Stimulated activated naive B cell treated with anti-CD40 and anti-IgM and Interleukin-4, amounts not matched to agents 10 μg/mL and 1 μg/mL and 100 μg/mL, for 72 hours (primary cell): ENCODE measurements at places on chromosomes 4 and X.

GRCh38 chr4:153246446-153247115 lies 42.3 kb downstream of the TRIM2 start:
- no peak for DNase-seq

- DNase-seq = no peak
Measured at GRCh38 chr4:183533698-183534097, 28.8 kb downstream of the ING2 start.

DNA sequence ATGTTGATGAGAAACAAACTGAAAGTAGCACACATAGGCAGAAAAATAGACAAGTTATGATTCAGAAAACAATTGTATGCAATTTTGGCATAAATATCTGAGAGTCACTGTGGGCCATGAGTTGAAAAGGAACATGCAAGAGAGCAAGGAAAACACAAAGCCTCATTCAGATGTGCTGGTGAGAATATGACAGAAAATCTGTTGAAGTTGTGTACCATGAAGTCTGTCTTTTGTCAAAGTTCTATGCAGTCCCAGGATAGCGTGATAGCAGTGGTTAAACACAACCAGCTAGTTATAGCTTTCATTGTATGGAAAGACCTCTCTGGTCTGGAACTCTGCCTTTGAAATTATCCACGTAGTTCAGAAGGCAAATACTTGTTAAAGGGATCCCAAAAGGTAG lies 53.0 kb downstream of the TMEM154 start:
- no peak for DNase-seq

DNA sequence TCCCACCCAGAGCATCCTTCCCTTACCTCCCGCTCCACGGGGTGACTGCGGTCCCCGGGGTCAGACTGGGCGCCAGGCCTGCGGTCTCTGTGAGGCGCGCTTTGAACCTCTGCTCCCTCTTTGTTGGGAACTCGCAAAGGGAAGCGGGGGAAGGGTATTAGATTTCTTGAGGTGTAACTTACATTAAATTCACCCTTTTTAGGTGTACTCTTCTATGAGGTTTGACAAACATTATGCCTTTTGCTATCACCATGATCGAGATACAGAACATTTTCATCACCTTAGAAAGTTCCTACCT lies 569 bp downstream of the DCK start:
- DNase-seq = no peak
